NCI-H1105 treated with DMSO at 0.1 percent for 48 hours (cell line): ENCODE measurements at places on chromosomes 6 and 20.

GRCh38 chr20:52747845-52748284, 224.3 kb upstream of the TSHZ2 start:
- DNase-seq: no peak

DNA sequence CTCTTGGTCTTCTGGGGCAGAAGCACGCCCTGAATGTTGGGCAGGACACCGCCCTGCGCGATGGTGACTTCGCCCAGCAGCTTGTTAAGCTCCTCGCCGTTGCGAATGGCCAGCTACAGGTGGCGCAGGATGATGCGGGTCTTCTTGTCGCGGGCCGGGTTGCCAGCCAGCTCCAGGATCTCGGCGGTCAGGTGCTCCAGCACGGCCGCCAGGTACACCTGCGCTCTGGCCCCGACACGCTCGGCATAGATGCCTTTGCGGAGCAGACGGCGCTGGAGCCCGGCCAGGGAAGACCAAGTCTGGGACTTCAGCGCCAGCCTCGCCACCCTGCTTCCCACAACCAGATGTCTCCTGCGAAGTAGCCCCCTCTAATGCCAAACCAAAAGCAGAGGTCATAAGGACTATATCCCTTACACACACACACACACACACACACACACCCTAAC, 8.0 kb upstream of the SLC17A3 start:
- no peak for DNase-seq

- DNase-seq: no peak
Measured at GRCh38 chr20:13821876-13822275, 37.0 kb downstream of the NDUFAF5 start.

GRCh38 chr20:51750037-51750769, 18.0 kb downstream of the ATP9A start:
- DNase-seq: no peak

- no peak for DNase-seq
Measured at GRCh38 chr6:14791526-14791925, 454.3 kb upstream of the JARID2 start.

DNA sequence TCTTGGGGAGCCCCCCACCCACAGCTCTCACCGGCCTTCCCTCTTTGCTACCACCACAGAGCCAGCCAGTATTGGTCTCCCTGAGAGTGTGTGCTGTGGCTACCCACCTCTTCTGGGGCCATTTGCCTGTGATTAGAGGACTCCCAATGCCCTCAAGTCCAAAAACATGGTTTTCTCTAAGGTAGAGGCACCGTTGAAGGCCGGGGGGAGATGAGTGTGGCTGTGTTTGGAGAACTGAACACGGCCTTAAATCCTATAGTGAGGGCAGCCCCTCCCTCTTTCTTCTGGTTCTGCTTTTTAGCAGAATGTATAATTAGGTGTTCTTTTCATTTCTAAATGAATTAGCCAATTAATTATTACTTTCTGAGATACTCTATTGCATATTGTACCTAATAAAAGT, 2.5 kb downstream of the CCR6 start:
- DNase-seq: no peak

DNA sequence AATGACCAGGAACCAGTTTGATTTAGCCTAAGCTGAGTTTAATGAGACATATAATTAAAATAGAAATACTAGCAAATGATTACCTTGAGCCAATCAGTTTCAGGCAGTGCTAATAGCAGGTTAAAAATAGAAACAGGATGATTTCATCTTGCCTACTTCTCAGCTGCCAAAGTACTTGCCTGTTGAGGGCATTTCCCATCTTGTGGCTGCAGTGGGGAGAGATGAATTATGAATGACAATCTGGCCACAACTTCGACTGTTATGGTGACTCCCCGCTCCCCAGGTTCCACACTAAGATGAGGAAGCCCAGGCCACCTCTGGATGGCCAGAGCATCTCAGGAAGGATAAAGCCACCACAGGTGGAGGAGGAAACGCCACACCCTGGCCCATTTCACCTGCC, 31.3 kb downstream of the MBOAT1 start:
- DNase-seq: no peak

DNA sequence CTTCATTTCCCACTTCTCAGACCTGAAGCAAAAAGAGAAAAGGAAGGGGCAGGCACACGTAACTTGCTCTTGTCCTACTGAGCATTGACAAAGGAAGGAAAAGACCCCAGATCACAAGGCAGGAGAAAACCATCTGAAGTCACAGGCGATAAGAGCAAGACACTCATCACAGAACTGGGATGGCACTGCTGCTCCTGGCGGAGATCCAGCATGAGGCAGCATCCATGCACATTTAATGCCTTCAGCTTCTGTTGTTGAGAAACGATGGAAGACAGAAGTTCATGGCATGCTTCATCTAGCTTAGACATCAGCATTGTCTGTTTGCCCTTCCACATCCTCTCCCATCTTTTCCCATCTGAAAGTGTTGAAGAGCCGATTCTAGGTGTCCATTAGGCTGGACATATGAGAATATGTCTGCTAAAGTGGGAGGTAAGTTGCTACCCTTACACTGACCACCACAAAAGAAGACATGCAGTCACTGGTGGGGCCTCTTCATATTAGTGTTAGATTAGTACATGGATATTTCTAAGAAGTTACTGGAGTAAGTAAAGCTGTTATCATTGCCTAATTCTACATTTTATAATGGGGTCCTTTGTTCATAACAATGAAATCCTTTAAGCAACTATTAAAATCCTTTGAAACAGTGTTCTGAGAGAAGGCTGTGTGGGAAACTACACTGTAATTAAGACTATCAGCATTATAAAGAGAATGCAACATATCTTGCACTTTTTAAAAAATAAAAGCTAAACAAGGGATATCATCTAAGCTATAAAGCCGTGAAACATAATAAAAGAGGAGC, 618.5 kb downstream of the C6orf118 start:
- no peak for DNase-seq

DNA sequence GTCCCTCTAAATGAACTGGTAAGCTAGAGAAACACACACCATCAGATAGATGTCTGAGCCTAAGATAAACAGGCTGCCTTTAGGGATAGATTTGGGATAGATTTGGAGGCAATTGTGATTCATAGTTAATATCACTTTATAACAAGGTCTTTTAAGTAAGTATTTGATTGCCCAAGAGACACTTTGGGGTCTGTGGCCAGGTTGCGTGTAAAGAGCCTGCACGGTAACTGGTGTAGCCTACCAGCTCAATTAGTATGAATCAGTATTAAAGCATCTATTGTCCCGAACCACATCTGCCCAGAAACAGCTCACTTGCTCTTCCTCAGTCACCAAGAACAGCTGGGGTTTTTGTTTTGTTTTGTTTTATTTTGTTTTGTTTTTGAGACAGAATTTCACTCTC, 193.3 kb downstream of the SASH1 start:
- DNase-seq: no peak

GRCh38 chr20:29318871-29319461, 1938.5 kb upstream of the DEFB115 start:
- no peak for DNase-seq

GRCh38 chr6:136284909-136285308, 4.7 kb downstream of the BCLAF1 start:
- no peak for DNase-seq

DNA sequence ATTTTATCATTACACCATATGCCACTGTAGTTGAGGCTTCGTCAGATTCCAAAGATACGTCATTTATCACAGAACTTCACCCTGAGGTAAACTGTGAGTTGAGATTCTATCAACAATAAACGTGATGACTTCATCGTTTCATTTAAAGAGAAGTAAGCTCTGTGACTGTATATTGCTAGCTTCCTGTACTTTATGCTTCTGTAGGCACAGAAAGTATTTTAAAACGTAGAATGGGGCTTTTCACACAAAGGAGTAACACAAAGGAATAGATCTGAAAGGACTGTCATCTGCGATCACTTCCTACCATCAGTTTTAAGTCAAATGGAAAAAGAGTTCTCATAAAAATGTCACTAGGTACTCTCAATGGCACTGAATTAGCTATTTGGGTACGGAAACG, 234.4 kb upstream of the MCHR2 start:
- DNase-seq: no peak

DNA sequence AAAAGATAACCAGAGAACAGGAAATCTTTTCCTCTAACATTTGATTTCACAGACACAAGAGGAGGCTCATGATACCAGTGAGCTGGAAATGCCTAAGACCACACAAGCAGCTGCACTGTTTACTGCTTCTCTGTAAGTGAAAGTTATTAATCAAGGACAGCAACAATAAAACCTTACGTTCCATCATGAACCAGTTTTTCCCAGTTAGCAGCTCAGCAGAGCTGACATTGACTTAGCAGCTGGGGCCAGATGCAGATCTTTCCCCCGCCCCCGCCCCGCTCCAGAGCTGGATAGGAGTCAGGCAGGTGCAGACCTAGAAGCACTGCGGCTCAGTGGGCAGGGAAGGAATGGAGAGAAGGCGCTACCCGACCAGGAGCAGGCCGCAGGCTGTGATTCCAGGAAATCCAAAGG, 275.2 kb downstream of the GMDS start:
- DNase-seq: no peak

DNA sequence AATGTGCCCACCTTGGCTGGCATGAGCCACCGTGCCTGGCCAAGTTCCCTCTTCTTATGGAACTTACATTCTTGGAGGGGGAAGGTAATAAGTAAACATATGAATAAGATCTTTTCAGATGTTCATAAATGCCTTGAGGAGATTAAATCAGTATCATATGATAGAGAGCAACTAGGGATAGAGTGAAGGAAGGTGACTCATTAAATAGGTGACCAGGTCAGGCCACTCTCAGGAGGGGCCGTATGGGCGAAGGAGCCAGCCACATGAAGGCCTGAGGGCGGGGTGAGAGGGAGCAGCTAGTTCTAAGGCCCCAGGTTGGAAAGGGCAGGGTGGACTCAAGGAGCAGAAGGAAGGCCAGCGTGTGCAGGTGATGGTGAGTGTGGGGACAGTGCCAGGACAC, 91.1 kb downstream of the UST start:
- no peak for DNase-seq
